Cortex of kidney (tissue), 1 donor: ENCODE measurements at places on chromosomes 2 and 18.

- DNase-seq = no peak
Observed at GRCh38 chr2:160114020-160114419, 51.6 kb upstream of the PLA2R1 start.

- DNase-seq = no peak
Observed at GRCh38 chr2:135557530-135557929, 26.2 kb downstream of the R3HDM1 start.

DNA sequence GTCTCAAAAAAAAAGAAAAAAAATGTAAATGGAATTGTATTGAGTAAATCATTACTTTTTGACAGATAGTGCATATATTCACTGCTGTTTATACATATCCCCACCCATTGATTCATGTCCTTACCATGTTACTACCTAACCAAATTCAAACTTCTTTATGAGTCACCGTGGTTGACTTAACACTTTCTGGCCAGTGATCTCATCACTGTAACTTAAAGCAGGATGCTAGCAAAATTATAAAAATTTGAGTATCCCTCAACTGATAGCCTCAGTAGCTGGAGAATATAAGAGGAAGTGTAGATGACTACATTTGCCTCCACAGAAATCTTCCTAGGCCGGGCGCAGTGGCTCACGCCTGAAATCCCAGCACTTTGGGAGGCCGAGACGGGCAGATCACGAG, 13.4 kb downstream of the CNOT9 start:
- no peak for DNase-seq

- no peak for DNase-seq
Observed at GRCh38 chr18:22001912-22002487, 167.4 kb upstream of the GATA6 start.

GRCh38 chr2:119011162-119011909, 69.3 kb downstream of the MARCO start:
- DNase-seq = no peak

DNA sequence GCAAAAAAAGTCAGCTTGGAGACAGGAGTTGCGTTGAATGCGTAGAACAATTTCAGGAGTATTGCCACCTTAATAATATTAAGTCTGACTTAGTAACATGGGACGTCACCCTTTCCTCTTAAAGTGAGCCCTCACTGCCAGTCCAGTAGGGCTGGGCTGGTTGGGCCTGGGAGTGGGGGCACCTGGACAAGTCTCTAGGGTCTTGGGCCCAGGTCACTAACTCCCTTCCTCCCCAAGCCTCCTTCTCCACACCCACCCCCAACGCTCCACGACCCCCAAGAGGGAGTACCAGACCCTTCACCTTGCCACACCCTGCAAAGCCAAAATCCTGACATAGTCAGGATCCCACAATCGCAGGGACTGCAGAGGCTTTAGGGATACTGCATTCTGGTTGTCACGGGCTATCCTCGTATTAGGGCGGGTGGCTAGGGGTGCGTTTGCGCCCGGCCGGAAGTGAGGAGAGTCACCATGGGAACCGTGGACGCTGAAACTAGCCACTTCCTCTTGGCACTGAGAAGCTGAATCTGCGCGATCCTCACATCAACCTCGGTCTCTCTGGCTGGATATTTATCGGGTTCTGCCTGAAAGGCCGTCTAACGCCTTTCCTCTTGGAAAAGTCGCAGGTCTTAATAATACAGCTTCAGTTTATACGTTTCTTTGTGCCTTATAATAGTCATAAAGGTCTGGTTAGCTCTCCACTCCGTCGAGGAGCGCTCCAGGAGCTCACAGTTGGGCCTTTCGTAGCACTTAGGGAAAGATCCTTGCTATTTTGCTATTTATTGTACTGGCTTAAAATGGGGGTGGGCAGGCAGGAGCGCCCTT, 10.3 kb upstream of the CXXC1 start:
- no peak for DNase-seq

GRCh38 chr2:197238043-197238365, 72.6 kb downstream of the ANKRD44 start:
- no peak for DNase-seq
